Stimulated activated CD8-positive, alpha-beta memory T cell treated with anti-CD3 and anti-CD28 coated beads, Interleukin-7, amount 100 ng/mL, for 1 hour (primary cell): ENCODE measurements at places on chromosomes 3 and 15.

GRCh38 chr3:70607469-70607868, 295.0 kb upstream of the MDFIC2 start:
- no peak for DNase-seq

DNA sequence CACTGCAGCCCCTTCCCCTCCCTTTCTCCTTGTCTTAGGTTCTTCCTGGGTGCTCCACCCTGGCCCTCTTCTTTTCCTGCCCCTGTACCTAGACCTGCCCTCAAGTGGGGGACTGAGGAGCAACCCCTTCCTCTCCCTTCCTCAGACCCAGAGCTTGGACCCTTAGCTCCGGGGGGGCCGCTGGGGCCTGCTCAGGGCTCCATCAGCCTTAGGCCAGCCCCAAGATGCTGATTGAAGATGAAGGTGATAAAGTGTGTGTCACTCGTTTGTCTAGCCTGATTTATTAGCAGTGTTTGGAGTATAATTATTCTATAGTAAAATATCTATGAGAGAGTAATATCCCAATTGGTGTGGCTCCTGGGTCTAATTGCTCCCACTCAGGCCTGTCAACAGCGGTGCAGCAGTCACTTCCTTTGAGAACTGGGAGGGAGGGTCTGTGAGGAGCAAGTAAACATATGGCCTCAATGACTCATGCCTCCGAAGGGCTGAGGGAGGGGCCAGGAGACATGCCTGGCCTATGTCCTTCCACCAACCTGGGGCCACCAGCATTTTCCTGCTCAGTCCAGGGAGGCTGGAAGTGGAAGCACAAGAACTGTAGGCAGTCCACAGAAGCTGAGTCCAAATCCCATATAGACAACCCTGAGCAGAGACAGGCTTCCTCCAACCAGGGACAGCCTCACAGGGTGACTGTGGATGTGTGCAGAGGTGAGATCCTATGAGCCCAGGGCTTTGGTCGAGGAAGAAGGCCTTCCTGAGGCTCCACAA, 123.2 kb downstream of the DNAJB8 start:
- DNase-seq, result no peak

DNA sequence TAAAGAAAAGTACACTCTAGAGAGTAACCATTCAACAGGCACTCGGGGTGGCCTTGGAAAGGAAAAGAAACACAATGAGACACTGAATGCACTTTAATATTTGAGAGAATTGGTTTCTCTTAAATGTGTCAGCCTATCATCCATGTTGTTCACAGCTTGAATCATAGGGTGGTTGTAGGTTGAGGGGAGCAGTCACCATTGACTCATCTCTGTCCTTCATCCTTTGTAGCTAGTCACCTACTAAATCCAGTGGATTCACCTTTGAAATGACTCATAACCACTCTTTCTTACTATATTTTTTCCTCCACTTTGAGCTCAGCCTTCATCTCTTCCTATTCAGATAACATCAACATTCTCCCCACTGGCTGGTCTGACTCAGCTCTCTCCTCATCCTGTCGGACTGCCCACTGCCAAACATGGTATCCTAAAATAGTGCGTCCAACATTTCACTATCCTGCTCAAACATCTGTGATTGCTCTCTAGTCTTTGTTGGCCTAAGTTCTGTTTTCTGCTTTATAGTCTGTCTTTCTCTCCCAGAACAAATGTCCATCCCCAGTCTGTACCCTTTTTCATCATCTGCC, 182.7 kb upstream of the GADL1 start:
- DNase-seq, result no peak

GRCh38 chr3:150653110-150653561, 50.0 kb downstream of the SELENOT start:
- no peak for DNase-seq

GRCh38 chr15:27342991-27343390, 372.0 kb downstream of the GABRG3 start:
- DNase-seq, result no peak

DNA sequence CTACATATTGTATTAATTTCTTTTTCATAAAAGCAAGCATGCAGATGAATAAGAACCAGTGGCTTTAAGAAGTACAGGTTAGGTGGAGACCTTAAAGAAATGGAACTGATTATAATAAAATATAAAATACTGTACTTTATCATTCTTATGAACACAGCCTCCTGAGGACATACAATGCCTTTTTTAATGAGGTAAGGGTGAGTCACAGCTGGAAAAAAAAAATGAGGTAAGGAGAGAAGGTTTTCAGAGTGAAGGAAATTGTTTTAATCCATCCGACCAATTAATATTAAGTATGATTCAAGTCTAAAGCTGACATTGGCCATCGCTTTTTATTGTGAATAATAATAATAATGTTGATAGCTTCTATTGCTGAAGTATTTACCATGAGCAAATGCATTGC, 170.3 kb upstream of the SOX2 start:
- DNase-seq, result no peak

GRCh38 chr15:40857601-40858341, 13.9 kb downstream of the SPINT1 start:
- DNase-seq, result peak; percentile 72

GRCh38 chr3:138187296-138188012, at the start of gene ARMC8:
ARMC8 (plus strand) TSS chr3:138187301; CDS start chr3:138187555, 254 bp downstream.
- DNase-seq, result no peak

DNA sequence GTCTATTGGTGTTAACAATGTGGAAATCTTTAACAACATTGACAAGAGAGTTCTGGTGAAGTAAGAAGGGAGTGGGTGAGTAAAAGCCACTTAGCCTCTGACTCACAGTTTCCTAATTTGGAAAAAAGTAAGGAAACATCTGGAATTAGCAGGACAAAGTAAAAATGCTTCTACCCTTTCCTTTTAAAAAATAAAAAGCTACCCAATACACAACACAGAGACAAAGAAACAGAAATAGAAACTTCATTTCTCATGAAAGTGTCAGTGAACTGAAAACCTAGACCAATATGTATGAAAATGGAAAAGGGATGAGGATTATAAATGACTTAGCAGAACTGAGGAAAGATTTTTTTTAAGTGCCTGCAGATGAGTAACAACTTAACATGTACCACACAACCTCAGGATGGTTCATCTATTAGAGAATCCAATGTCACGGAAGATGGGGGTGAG, 65.4 kb downstream of the SSR3 start:
- no peak for DNase-seq
